Activated T-cell treated with anti-CD3 and anti-CD28 coated beads, Interleukin-2, amount 50 U/mL, for 24 hours (primary cell): ENCODE measurements at places on chromosomes 3 and 15.

DNA sequence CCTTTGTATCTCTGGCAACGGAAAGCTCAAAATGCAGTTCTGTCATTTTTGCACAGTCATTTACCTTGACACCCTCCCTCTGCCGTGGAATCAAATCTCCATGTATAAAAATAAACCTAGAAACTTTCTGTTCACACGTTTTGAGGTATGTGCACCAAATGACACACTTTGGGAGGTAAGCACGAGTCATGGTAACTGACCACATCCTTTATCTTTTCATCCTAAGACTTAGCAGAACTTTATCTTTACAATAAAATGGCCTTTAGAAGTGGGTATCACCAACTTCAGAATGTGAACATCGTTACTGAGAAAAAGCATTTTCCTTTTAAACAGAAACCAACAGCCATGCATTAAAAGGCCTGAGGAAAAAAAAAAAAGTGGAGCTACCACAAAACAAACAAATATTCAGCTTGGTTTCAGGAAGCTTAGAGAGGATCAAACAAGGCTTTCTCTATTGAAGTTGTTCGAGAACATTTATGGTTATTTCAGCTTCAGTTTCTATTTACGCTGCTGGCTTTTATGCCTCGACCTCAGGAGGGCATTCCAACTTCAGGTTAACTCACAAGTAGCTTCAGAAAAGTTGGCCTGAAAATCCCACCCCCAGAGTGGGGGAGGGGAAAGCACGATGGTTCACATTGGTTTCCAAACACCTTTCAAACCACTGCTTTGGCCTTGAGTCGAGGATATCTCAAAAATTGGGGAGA is 171.1 kb upstream of the ICE2 start:
- DNase-seq: peak; percentile 66

DNA sequence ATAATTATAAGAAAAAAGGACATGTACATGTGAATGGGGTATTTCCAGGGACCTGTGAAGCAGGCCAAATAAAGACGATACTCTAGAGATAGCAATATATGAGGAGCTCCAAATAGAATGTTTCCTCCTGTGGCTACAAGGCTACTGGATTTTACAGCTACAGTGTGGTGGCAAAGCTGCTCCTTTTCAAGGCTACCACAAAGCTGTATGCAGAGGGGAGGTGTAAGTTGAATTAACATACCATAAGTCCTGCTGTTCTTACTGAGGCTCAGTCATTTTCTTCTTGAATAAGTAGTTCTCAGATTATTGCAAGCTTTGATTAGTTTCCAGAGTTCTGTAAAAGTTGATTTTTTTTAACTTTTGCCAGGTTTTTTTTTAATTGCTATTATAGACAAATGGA is 1184.6 kb upstream of the EPHA6 start:
- DNase-seq: no peak

GRCh38 chr15:38846346-38846745 is 281.7 kb upstream of the RASGRP1 start:
- DNase-seq: no peak

DNA sequence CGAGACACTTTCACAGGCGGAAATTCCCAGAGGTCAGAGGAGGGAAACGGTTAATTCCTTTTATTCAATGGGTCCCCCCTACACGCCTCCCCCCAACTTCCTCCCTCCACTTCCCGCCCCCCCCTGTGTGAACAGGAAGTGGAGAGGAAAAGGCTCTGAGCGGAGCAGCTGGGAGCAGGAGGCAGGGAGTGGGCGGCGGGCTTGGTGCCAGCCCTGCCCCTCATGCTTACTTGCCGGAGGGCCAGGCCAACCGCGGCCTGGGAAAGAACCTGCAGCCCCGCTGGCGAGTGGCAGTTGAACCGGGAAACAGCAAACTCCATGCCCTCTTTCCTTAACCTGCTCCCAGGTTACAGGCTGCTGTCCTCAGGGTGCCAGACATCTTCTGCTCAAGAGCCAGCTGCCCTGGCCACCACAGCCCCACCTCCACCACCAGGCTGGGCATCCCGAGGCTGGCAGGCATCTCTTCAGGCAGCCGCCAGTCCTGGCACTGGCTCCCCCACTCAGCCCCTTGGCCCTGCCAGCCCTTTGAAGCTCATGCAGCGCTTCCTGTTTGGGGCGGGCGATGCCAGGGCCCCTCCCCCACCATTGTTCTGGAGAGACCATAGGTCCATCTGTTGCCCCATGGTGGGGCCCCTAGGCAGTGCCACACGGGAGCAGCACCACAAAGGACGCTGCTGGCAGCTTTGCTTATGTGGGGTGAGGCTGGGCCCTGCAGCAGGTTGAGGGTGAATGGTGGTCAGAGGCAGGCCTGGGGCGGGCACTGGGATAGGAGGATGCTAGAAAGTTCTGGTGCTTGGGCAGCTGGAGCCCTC is 12.9 kb downstream of the VPS18 start:
- DNase-seq: peak; percentile 74

GRCh38 chr15:63856711-63857460 is 23.1 kb upstream of the HERC1 start:
- DNase-seq: no peak

GRCh38 chr3:46665763-46666452 is 27.6 kb downstream of the ALS2CL start:
- DNase-seq: no peak

DNA sequence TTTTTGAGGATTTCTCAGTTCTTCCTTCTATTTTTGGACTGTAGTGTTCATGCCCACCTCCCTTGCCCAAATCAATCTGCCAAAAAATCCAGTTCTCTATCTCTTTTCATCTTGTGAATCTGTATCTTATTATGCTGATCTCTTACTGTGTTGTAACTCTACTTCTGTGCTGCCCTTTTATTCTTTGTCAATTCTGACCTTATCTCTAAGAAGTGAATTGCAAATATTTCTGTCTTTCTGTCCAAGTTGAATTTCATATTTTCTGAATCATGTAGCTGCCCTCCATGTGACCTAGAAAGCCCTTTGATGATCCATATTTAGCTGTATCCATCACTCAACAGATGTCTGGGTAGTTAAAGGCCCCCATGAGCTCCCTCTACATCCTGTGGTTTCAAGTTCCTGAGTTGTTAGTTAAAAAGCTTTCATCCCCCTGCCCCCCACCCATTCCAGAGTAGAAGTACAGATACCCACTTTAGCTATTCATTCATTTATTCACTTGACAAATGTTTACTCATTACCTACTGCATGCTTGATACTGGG is 33.6 kb upstream of the ETV5 start:
- DNase-seq: no peak

DNA sequence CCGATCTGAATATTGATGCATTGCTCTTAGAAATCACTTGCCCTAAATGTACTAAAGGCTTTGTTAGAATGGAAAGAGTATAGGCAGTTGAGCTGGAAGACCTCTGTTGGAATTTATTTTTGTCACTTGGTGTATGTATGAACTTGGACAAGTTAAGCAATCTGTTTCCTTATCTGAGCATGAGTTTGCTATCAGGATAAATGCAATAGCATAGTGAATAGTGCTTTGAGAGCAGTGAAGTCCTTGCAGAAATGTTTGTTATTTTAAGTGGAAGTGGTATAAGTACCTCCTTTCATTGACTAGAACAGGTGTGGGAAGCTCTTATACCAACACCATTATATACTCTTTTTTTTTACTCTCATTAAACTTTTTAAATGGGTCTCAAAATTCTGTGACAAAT is 146.4 kb upstream of the ONECUT1 start:
- no peak for DNase-seq

GRCh38 chr3:56758539-56758981 is 43.2 kb downstream of the ARHGEF3 start:
- peak; percentile 43 for DNase-seq

DNA sequence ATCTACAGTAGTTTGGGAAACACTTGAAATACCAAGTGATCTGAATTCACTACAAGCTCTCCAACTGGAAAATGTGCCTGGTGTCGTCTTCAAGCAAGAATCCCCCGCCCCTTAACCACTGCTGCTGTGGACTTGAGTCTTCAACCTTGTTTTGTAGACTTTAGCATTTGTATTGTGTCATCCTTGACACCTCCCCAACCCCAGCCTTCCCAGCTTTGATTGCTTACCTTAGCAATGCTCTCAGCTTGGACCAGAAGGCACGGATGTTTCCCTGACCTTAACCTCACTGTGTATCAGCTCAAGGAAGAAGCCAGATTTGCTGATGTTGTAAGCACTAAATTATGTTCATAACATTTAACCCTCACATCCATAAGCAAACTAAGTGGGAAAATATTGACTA is 146.4 kb downstream of the IGF1R start:
- DNase-seq: no peak

DNA sequence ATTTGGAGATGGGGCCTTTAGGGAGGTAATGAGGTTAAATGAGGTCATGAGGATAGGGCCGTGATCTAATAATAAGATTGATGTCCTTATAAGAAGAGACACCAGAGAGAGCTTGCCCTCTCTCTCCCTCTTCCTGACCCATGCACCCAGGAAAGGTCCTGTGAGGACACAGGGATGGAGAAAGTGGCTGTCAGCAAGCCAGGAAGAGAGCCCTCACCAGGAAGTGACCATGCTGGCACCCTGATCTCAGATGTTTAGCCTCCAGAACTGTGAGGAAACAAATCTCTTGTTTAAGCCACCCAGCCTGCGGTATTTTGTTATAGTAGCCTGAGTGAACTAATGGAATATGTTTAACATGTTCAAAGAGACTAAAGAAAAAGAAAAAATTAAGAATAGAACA is 15.3 kb upstream of the GNB5 start:
- DNase-seq: no peak

DNA sequence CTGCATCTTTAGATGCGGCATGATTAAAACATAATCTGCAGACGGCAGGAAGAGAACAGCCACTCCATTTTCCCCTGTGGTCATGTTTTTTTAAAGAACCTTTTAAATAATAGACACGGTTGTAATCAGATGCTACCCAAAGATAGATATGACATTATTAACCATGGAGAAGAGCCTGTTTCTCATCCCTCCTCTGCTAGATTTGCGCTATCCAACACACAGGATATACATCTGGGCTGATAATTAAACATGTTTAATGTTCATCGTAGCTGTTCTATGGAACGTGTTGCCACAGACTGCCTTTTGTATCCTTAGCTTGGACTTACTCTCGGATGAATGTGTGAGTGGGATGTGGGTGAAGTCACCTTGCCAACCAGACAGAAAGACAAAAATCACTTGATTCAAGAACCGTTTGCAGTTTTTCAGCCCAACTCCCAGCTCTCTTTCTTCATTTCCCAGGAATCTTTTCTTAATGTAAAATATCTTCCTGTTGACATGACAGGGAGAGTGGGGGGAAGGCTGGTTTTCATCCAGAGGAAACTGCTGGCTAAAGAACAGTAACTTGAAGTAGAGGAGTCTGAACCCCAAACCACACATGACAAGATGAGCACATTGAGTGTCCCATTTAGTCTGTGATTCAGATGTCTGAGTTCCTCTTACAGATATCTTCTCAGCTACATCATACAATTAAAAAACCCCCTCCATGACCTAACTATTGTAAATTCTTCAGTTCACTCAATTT is 118.6 kb upstream of the PRICKLE2 start:
- no peak for DNase-seq

DNA sequence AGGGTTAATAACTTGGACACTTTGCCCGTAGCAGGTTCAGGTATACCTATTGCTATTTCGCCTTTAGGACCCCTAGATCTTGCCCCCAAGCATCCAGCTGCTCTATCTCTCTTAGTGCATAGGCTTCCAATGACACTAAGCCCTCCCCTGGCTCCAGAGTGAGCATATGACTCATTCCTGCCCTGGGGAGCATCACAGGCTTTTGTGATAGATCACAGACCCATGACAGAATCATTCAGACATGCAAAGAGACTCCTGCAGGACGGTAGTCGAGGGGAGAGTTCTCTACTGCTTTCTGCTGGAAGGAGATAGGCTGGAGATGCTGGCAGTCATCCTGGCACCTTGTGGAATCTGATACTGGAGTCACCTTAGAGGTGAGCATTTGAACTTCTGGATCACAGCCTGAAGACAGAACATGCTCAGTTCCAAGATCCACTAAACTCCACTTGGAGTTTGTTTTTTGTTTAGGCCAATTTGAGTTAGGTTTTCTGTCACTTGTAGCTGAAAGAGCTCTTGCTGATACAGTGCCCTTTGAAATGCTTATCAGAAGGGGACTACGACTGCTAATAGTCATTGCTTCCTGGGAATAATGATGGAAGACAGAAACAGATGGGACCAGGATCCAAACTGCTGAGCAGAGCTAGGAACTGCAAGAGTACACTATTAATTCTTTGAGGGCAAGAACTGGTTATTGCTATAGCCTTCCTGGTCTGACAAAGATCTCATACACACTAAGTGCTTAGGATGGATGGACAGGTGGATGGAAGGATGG is 11.0 kb downstream of the LYSMD2 start:
- peak; percentile 49 for DNase-seq

DNA sequence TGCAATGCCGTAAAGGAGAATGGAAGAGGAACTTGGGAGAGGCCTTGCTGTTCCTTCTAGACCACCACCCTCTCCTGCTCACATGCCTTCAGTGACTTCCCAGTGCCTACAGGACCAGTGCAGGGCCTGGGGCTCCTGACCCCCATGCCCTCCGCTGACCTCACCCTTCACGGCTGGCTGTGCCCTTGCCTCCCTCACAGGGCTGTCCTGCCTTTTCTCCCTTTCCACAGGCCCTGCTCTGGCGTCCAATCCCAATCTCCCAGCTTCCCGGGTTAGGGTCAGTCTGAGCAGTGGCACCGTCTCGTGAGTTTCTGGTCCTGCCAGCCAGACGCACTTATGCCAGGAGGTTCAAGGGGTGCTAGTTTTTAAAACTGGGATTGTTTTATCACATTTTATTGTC is 110.4 kb downstream of the WNT7A start:
- DNase-seq: no peak

DNA sequence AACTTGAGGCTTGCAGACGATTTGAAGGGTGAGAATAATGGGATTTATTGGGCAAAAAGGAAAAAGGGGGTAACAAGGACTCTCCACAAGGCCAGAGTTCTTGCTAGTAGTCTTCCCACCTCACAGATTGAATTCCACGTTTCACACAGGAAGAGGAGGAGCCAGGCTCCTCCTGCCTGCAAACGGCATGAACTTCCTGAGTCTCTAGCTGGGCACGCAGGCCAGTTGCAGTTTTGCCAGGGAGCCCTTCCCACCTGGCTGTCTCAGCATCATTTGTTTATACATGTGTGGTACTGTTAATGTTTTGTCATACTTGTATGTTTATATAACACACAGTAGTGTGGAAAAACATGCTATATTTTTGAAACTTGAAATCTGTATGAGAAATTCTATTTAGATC is 155.0 kb downstream of the NLGN1 start:
- DNase-seq: no peak

- no peak for DNase-seq
These were observed 34.8 kb upstream of the CHRNB4 start for GRCh38 chr15:78675617-78676360.

DNA sequence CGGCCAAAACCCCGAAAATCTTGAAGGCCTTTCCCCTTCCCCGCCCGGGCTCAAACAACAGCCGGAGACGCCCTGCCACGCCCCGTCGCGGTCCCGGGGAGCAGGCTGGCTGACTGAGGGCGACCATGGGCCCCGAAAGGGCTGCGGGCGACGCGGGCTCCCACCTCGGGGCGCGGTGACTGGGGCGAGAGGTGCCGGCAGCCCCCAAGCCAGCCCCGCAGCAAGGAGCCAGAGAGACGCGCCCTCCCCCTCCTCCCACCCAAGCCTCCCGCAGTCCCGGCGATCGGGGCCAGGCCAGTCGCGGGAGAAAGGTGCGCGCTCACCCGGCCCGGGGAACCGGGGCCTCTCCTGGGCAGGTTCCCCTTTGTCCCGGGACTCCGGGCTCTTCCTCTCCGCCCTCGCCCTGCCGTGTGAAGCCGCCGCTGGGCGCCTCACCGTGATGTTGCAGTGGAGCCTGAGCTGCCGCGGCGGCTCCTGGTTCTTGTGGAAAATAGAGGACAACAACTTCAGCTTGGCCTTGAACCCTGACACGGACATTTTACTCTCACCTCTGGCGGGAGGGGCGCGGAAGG is 30.6 kb upstream of the ZSCAN2 start:
- DNase-seq: peak; percentile 69

- no peak for DNase-seq
These were observed 299 bp downstream of the TYRO3 start for GRCh38 chr15:41559239-41559782.
